ENCODE measurements at places on chromosomes 1 and 21.
A peak's percentile ranks its signal among the peaks of the same experiment; 100 is the strongest.

DNA sequence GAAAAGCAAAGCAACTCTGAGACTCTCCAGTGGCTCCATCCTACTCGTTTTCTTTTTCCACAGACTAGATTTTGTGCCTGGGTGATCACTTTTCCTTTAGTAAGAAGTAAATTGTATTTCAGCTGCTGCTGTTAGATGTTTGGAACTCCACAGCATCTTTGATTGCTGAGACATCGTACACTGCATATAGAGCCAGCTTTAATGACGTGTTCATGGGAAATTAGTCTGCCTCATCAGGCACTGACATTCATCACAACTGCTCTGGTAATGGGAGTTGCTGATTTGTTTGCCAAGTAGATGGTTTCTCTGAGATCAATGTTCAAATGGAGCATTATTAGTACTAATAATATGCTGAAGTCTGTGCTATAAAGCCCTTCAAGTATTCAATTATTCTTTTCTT is 573.8 kb upstream of the NR5A2 start:
- no peak for DNase-seq

- DNase-seq = no peak
Measured at GRCh38 chr1:238790882-238791281, 595.5 kb upstream of the CHRM3 start.

GRCh38 chr1:44294588-44295007 is 60.5 kb downstream of the ERI3 start:
- peak; percentile 37 for DNase-seq

DNA sequence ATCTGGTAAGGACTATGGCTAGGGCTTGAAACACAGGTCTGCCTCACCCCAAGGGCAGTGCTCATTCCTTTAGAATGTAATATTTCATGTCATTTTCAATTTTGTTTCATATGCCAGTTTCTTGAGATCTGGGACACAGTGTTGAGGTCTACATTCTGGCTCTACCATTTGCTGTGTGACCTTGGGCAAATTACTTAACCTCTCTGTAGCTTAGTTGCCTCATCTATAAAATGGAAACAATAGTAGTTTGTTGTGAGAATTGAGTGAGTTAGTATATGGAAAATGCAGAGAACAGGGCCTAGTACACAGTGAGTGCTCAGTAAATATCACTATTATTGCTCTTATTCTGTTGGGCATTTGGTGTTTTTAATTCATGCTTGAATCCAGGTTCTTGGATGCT is 84.4 kb downstream of the WDR3 start:
- no peak for DNase-seq

GRCh38 chr1:84348759-84349158 is 47.3 kb downstream of the SAMD13 start:
- DNase-seq = no peak

DNA sequence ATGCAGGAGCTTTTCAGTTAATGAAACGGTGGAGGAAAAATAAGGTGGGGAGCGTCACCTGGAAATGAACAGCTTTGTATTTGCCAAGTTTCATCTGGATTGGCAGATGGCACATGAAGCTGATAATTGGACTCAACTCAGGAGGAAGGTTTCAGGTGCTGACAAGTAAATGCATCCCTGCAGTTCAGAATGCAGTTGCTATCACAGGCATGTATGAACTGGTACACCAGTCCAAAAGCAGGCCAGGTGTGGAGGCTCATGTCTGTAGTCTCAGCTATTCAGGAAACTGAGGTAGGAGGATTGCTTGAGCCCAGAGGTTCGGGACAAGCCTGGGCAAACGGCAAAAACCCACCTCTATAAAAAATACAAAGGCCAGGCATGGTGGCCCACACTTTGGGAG is 15.5 kb downstream of the DEGS1 start:
- no peak for DNase-seq

DNA sequence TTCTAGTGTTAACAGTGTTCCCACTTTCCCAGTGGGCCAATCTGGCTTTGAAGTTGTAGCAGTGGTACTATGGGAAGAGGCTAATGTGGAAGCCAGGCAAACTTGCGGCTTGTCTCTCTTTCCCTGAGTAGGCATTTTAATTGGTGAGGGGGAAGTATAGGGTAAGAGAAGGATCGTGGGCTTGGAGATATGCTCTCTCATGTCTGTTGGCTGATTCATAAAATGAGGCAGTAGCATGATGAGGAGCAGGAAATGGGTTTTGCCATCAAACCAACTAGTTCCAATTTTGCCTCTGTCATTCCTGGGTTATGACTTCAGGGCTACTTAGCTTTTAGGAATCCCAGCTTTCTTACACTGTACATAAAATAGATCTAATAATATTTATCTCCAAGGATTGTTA is 12.1 kb downstream of the C8A start:
- DNase-seq = no peak
